ENCODE measurements at places on chromosomes 4 and X. TPM values are rescaled to one million over a fixed set of nuclear protein-coding genes. Genes with fewer than 3 reads are reported as not detected.

The TMEM47 gene
- 135 TPM for total RNA-seq

The FHIP1A gene
- total RNA-seq = 0.07 TPM

The LNX1 gene
- 9.1 TPM for total RNA-seq

The NPNT gene
- not detected for total RNA-seq

The PGM2 gene
- 26.5 TPM for total RNA-seq

The CHM gene
- total RNA-seq = 22.4 TPM

The XG gene
- total RNA-seq = 1.2 TPM

The RXFP1 gene
- total RNA-seq = 14.7 TPM

The MAGEC1 gene
- total RNA-seq = not detected

The DCX gene
- total RNA-seq = not detected

The BTK gene
- not detected for total RNA-seq

The CCNB3 gene
- total RNA-seq = 0.65 TPM

The FHDC1 gene
- total RNA-seq = 0.20 TPM

The ODAPH gene
- not detected for total RNA-seq

The SPANXC gene
- not detected for total RNA-seq

The WWC2 gene
- total RNA-seq = 39.8 TPM

The MAGEB17 gene
- not detected for total RNA-seq

The CXCL10 gene
- total RNA-seq = not detected

The PDGFC gene
- total RNA-seq = 76.7 TPM

The ZNF674 gene
- total RNA-seq = 8.1 TPM

The XK gene
- 0.13 TPM for total RNA-seq

The USP17L20 gene
- total RNA-seq = not detected

The CENPC gene
- total RNA-seq = 9.3 TPM

The PABPC1L2A gene
- not detected for total RNA-seq

The TMPRSS11F gene
- total RNA-seq = not detected

The POLA1 gene
- 9.1 TPM for total RNA-seq

The HTN1 gene
- not detected for total RNA-seq

The STIM2 gene
- total RNA-seq = 6.1 TPM

The WDR44 gene
- 15.6 TPM for total RNA-seq

The ETDB gene
- total RNA-seq = not detected

The CYTL1 gene
- total RNA-seq = 0.72 TPM

The CT45A2 gene
- total RNA-seq = not detected

The FAM236D gene
- total RNA-seq = not detected

The EDNRA gene
- 9.3 TPM for total RNA-seq

The CLDN34 gene
- not detected for total RNA-seq

The NRK gene
- 1.1 TPM for total RNA-seq

The DSPP gene
- not detected for total RNA-seq

The ATP5ME gene
- total RNA-seq = 117 TPM

The PPP4R3C gene
- not detected for total RNA-seq

The SMARCA5 gene
- 43.3 TPM for total RNA-seq
